ENCODE measurements at places on chromosomes 13 and 19.

DNA sequence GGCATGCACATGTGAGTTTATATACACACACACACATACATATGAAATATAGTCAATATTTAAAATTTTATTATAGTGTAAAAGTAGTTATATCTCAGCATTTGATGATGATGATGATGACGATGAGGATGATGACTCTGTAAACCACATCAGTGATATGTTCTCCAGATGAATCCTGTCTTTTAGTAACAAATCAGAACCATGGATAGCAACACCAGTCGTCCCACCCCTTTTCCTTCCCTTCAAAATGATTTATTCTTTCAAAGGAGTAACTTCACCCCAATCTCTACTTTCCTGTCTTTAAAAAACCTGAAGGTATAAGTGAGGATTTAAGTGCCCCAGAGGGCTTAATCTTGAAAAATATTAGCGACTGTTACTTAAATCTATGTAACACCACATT, 74.1 kb downstream of the DCLK1 start:
- no peak for DNase-seq

DNA sequence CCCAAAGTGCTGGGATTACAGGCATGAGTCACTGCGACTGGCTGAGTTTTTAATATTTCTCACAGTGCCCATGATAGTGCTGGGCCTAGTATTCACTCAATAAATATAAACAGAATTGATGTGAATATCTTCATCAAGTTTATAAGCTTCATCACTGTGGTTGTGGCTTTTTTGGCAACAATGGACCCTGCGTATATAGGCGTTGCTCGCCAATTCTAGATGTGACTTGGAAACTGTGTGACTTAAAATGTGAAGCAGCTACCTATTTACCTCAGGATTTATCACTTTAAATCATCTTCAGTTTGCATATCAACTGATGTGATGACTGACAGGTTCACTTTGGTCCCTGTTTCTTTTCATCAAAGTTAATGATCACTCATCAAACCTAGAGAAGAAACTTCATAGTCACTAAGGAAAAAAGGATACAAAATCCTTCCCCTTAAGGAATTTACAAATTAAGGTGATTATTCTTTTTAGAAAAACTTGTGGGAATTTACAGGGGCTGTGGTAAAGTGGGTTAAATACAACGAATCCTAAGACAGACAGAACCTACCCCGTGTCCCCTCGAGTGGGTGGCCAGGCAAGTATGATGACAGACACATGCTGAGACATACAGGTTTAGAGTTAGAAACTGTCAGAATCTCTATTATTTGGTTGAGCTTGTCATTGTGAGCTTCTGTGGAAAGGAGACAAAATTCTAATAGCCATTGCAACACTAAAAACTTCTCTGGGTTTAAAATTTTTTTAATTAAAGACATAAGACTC, 101.3 kb downstream of the AKAP11 start:
- no peak for DNase-seq

DNA sequence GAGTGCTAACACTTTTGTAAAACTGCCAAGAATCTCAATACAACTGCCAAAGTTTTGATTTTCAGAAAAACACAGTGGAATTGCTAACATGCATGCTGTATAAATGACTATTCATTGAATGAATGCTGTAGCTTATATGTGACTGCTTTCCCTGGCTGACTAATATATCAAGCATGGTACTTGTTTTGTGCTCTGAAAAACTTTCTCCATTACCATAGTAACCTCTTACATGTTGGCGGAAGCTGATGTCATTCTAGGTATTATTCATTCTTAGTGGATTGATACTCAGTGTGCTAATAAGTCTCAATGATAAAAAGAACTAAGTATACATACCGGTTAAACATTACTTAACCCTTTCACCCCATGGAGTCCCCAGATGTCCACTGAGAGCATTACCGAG, 166.1 kb upstream of the MYO16 start:
- no peak for DNase-seq

DNA sequence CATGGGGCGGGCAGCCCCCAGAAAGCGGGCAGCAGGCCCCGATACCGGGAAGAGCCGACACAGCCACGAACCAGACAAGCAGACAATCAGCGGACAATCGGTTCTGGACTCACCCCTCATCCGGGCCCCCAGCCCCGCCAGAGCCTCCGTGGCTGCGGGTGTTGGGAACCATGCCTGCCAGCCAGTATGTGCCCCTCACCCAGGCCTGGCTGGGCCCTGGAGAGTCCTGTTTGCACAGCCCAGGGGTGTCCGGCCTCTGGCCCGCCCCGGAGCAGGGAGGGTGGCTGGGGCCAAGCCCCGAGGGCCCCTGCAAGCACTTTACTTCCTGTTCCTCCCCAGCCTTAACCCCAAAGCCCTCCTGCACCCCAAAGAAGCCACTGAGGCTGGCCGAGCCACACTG, 7.8 kb downstream of the PODNL1 start:
- no peak for DNase-seq

- no peak for DNase-seq
Measured at GRCh38 chr19:5698635-5699422, 8.7 kb downstream of the RPL36 start.

- DNase-seq = no peak
Measured at GRCh38 chr13:74289107-74289506, 154.9 kb upstream of the KLF12 start.

- no peak for DNase-seq
Measured at GRCh38 chr13:70959035-70959775, 851.0 kb upstream of the KLHL1 start.

GRCh38 chr13:23182142-23182541, 1.4 kb downstream of the SGCG start:
- DNase-seq = no peak

GRCh38 chr13:60230593-60230992, 66.9 kb upstream of the DIAPH3 start:
- DNase-seq = no peak

- no peak for DNase-seq
Measured at GRCh38 chr19:29804493-29804892, 7.3 kb upstream of the CCNE1 start.

DNA sequence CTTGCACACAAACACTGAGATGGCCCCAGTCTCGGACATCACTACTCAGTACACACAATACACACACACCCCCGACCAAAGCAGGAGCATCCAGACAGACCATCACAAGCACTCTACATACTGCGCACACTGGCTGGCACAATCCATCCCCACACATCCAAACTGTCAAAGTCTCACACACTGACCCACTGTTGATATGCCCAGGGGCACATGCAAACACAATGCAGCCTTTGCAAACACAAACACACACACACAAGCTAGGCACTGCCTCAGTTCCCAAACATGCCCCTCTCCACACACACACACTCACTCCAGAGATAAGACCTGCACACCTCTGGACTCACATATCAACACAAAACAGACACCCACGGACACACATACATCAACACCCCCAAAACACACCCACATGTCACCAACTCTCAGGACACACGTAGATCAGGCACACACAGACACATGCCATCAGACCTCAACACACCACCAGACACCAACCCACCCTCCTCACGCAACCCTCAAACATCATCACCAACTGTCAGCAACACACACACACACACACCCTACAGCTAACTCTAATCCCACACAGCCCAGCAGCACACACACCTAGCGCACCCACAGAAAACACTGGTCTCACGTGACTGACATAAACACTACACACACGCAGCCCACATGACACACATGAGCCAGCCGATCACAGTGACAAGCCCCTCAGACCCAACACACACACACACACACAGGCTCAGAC, 1.9 kb downstream of the BBC3 start:
- no peak for DNase-seq

GRCh38 chr19:46745030-46745429, 827 bp upstream of the FKRP start:
- no peak for DNase-seq

- DNase-seq = no peak
Measured at GRCh38 chr19:890831-891230, 2.2 kb downstream of the MED16 start.

DNA sequence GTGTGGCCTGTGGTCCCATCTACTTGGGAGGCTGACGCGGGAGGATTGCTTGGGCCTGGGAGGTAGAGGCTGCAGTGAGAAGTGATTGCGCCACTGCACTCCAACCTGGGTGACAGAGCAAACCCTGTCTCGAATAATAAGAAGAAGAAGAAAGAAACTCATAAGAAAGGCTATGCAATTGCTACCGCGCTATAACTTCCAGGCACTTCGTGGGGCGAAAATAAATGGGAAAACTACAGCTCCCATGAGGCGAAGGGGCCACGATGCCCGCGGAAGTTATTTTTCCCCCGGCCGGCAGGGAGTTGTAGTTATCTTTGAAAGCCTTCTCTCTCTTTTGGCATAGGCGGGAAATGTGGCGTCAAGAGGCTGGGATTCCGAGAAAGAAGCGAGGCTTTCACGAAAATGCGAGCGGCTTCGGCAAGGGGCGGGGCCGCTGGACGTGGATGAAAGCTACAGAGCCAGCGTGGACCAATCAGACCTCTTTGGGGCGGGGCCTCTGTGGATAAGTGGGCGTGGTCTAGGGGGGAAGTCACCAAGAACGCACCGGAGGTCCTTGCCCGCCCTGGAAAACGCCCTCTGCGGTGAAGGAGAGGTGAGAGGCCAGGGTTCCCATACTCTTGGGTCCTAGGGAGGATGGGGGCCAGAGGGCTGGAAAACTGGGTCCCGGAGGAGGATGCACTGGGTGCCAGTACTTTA, at the start of gene NUCB1:
TSS of gene NUCB1 (plus strand) at position 532 of the 696 bp plus-strand sequence. CDS start 485 bp downstream, outside the sequence.
- DNase-seq = peak; percentile 92

DNA sequence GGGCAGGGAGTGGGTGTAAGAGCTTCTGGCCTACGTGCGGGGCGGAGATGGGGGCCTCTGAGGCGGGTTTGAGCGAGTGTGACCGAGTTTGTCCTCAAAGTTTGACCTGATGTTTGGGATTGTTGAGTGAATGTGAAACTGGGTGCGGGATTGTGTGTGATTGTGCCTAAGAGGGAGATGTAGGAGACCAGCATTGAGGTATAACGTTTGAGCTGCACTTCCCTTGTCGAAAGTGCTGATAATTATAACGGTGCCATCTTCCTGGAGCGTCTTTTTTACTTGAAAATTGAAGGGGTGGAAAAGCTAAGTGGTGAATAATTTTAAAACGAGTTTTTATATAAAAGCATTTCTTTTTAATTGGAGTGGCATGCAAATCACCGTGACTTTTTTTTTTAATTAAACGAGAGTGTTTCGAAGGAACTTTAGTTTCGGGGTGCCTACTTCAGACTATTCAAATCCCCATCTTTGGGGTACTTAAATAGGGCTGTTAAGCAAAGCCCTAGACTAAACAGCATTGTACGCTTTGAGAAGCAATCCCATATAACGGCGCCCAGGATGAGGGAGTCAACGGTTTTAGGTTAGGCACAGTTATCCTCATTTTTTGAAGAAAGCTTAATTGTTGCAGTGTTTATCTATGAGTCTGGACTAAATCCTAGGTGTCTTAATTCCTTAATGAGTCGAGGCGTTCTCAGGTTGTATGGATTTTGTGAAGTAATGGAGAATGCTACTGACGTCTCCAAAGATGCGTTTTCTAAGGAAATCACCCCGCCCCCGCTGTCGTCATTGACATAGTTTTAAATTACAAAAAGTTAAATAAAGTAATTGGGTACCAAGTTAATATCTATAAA, 594 bp downstream of the ZNF146 start:
- DNase-seq = no peak

- DNase-seq = no peak
Measured at GRCh38 chr13:23146811-23147625, 33.8 kb upstream of the SGCG start.

DNA sequence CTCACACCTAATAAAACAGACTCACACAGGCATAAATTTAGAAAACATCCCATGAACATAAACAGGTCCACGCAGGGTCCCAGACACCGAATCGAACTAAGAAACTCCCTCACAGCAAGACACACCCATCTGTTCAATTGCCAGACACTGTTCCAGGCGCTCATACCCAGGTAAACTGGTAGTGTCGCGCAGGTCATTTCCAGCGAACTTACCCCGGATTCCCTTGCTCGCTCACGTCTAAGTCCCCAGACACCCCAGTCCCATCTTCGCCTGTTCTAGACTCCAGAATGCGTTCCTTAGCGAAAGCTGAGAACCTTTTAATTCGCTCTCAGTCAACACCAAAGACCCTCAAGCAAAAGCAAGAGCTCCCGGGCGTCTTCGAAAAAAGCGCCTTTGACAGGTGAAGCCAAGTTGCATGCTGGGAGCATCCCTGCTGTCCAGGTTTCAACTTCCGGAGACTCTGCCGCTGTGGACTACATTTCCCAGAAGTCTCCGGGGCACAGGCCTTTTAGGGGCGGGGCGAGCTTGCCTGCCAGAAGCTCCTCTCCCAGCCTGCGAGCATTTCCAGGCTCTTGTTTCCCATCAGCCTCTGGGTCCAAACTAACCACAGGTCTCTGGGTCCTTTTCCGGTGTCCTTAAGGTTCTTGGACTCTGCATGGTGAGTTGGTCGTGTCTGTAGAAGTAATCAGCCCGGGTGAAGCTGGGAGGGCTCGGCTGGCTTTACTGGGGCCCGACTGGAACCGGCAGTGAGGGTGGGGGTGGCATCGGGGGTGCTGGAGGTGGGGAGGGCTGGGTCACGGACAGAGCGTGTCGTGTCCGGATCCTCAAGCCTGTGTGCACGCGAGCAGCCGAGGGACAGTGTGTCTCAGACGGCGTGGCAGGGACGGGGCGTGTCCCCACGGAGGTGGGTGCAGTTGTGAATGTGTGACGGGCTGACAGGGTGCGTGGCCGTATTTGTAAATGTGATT, at the start of gene ZNF283:
TSS of gene ZNF283 (plus strand) at position 535 of the 968 bp plus-strand sequence. CDS start 6,184 bp downstream, outside the sequence.
- DNase-seq = peak; percentile 11

DNA sequence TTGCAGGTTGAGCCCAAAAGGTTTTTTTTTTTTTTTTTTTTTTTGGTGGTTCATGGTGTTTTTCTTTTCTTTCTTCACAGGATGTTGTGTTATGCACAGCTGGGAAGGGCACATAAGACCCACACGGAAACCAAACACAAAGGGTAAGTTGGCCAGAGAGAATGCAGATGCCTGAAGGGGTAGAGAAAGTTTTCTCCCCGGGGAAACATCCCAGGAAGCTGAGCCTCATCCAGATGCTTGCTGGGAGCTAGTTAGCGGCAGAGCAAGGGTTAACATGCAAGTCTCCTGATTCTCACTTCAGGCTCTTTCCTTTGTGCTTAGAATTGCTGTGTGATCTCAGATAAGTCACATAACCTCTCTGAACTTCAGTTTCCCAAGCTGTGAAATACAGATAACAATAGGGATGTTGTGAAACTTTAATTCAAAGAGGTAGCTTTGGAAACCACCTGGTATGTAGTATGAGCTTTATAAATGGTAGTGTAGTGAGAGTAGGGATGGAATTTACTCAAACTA, 3.1 kb downstream of the ADGRE1 start:
- no peak for DNase-seq

DNA sequence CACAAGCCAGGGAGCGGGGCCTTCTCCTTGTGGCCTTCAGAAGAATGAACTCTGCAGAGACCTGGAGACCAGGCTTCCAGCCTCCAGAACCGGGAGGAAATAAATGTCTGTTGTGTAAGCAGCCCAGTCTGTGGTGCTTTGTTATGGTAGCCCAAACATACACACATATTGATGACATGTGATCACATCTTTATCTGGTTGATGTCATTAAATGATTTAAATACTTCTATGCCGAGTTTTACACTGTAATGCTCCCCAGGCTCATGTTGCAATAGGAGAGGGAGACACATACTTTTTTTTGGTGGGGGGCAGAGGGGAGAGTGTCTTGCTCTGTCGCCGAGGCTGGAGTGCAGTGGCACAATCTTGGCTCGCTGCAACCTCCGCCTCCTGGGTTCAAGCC, 188.0 kb upstream of the IRS2 start:
- DNase-seq = no peak

Data from GOT3 (cell line).